ENCODE measurements at places on chromosomes 16 and 17.
A peak's percentile ranks its signal among the peaks of the same experiment; 100 is the strongest.

GRCh38 chr16:24906199-24906808 lies 60.5 kb downstream of the SLC5A11 start:
- DNase-seq, result no peak

GRCh38 chr16:28208824-28209223 lies 2.9 kb downstream of the XPO6 start:
- no peak for DNase-seq

- no peak for DNase-seq
Observed at GRCh38 chr16:10880594-10881452, 3.8 kb downstream of the CIITA start.

GRCh38 chr17:74502861-74503260 lies 28.4 kb downstream of the CD300LB start:
- no peak for DNase-seq

GRCh38 chr16:55392701-55393100 lies 68.7 kb downstream of the IRX6 start:
- no peak for DNase-seq

DNA sequence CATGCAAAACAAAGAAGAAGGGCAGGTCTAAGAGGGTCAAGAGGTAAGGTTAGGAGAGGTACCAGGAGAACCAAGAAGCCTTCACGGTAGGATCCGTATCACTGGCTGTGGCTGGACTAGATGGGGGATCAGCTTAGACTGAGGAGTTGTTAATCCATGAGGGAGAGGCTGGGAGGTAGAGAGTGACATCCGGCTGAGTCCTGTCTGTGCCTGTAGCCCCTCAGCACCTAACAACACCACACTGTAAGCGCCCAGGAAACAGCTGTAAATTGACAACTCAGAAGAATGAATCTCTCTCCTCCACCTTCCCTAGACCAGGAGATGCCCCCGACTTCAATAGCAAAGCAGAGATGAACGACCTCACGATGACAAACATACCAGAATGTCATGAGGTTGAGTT lies 199.4 kb upstream of the RPL38 start:
- DNase-seq, result no peak

- no peak for DNase-seq
Observed at GRCh38 chr17:652314-652713, 62.3 kb downstream of the VPS53 start.

GRCh38 chr16:88339930-88340754 lies 42.6 kb upstream of the ZNF469 start:
- no peak for DNase-seq

DNA sequence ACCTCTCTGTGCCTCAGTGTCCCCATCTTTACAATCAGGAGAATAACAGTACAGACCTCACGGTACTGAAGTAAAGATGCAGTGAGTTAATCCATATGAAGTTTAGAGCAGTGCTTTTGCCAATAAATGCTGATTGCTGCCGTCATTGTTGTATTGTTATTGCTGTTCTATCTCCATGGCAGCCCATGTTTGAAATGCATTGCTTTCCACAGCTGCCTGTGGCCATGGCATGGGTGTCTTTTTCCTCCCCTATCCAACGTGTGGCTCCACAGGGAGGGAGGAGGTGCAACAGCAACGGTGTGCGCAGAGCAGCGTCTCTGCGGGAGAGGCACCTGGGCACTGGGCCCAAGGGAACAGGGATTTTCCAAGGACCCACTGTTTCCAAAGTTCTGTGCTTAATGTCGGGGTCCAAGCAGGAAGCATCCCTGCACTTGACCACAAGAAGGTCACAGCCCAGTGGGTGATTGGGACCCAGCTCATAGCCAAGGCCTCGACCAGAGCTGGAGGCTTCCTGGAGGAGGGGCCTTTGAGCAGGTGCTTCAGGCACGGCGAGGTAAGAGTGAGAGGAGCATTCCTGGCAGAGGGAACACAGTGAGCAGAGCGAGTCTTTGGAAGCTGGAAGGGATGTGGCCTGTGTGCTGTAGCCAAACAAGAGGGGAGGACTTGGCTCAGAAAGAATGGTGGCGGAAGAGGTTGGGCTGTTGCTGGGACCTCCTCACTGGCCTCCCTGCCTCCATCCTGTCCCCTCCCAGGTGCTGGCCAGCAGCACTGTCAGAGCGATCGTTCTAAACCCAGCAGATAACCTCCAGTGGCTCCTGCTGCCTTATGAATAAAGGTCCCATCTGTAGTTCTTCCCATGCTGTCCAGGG lies 3.9 kb downstream of the RAI1 start:
- DNase-seq, result no peak

- no peak for DNase-seq
Observed at GRCh38 chr17:38510421-38511149, 82.3 kb downstream of the ARHGAP23 start.

GRCh38 chr17:42573095-42573494 lies 4.4 kb downstream of the PSMC3IP start:
- no peak for DNase-seq

DNA sequence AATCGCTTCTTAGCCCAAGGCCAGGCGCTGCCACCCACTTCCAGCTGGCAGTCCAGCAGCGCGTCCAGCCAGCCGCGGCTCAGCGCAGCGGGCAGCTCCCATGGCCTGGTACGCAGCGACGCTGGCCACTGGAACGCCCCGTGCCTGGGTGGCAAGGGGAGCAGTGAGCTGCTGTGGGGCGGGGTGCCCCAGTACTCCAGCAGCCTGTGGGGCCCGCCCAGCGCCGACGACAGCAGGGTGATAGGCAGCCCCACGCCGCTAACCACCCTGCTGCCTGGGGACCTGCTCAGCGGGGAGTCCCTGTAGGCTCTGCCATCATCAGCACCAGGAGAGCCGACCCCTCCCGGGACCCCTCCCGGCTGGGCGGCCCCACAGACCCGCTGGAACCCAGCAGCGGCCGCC lies 24.0 kb downstream of the TMC6 start:
- no peak for DNase-seq

GRCh38 chr16:85424260-85425073 lies 188.7 kb upstream of the GSE1 start:
- no peak for DNase-seq

- DNase-seq, result peak; percentile 65
Observed at GRCh38 chr17:16027708-16028584, 28.3 kb downstream of the TTC19 start.

GRCh38 chr17:80213643-80213975 lies 6.5 kb downstream of the SGSH start:
- DNase-seq, result no peak

GRCh38 chr17:6232732-6233101 lies 162.5 kb downstream of the WSCD1 start:
- DNase-seq, result no peak

- DNase-seq, result no peak
Observed at GRCh38 chr17:2435181-2435741, 34.4 kb upstream of the MNT start.

DNA sequence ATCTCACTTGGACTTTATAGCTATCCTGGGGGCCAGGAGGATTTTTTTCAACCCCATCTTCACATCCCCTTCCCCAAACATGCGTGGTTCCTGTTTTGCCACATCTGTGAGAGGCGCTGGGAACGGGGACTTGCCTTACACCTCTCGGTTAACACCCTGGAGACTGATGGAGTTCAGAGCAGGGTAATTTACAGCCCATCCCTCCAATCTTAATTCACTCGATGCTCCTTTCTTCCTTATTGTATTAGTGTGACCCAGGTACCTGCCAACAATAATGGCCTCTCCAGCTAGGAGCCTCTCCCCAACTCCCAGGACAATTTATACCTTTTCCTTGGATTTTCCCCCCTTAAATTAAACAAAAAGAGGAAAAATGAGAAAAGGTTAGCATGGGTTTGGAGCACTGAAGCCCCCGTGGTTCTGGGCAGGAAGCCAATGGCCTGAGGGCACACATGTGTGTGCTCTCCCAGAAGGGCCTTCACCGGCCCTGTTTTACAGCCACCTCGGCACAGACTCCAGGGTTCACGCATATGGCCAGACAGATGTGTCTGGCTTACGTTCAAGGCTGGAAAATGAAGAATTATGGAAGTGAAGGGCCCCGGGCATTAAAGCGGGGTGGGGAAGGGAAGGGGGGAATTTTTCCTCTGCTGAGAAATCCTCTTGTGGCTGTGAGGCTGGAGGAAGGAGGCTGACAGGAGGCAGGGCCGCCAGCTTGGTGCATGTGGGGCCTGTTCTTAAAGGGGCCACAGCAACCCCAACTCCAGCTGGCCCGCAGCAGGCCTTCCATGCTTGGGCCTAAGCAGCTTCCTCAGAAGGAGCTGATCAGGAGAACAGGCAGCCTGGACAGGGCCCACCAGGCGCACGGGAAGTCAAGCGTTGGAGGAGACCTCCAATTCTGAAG lies 21.4 kb downstream of the HIC1 start:
- no peak for DNase-seq

DNA sequence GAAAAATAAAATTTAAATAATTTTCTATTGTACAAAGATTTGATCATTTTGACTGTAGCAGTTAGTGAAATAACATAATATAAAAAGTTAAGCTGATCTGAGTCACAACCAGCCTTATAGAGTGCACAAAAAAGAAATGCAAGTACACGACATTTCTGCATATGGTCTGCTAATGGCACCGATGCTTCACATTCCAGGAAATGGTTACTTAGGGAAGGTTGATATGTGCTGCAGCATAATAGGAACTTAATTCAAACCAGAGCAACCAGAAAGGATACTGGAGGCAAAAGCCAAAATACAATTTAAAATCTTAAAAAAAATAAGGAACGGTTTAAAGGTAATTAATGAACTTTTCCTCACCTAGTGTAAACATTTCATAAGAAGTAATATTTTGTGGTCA lies 10.0 kb upstream of the CFDP1 start:
- peak; percentile 44 for DNase-seq

- no peak for DNase-seq
Observed at GRCh38 chr17:8900626-8901585, 33.4 kb upstream of the PIK3R6 start.

DNA sequence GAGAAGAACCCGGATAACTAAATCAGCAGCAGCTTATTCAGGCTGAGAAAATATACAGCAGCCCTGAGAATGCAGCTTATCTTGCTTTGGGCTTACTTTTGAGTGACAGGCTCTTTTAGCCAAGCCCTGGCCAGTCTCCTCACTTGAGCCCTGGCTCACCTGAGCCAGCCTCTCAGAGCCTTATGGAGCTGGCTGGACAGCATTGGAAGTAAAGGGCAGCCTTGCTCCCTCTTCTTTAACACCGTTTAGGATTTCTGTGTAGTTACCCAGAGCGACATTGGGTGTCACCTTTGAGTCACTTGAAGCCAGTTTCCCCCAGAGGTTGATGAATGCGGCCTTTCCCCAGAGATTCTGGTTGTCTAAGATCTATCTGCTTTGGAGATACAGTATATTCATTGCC lies 7.7 kb upstream of the NPIPB2 start:
- DNase-seq, result no peak

DNA sequence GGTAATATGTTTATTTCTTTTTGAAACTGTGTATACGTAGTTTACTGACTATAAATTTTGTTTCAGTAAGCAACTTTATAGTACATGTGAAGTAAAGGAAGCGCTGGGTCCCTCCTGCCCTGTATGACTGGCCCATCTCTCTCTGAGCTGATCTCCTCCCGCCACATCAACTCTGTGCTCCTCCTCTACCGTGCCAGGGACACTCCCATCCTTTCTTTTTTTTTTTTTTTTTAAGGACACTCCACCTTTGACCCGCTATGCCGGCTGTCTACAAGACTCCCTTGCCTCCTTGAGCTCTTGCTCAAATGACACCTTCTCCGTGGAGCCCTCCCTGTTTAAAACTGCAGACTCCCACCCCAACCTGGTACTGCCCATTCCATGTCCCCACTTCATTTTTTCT lies 35.5 kb downstream of the ERN1 start:
- no peak for DNase-seq

GRCh38 chr16:80802138-80802537 lies 2.3 kb downstream of the CDYL2 start:
- DNase-seq, result no peak

GRCh38 chr16:54123766-54124165 lies 162.8 kb downstream of the IRX3 start:
- DNase-seq, result no peak

DNA sequence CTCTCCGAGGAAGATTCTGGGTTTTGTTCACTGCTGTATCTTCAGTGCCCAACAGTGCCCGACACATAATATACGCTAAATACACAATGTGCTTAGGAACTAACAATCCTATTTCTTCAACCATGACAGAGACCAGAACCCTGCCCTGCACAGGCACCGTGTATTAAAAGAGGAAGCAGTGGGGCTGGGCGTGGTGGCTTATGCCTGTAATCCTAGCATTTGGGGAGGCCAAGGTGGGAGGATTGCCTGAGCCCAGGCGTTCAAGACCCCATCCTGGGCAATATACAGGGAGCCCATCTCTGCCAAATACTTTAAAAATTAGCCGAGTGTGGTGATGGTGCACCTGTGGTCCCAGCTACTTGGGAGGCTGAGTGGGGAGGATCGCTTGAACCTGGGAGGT lies 19.3 kb downstream of the ARL2BP start:
- DNase-seq, result no peak

DNA sequence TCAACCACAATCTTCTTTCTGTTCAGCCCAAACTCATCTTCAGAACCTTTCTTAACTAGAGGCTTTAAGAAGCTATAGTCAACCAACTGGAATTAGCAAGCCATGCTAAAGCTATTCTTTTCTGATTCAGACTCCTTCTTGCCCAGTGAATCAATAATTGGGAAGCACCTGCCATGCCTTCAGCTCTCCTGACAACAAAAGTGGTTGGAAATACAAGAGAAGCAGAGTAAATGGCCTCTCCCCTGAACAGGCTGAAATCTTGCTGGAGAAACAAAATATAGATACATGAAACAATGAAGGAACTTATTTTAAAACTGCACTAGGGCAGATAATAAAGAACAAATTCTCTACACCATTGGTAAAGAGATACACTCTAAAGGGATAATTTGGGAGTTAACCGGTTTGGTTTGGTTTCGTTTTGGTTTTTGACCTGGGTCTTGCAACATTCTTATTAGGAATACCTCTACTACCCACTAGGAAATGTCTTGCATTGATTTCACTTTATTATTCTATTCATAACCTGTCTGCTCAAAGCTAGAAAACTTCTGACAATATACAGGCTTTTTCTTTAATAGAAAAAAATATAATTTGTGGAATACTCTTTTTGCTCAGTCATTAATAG lies 173.6 kb upstream of the DYNLRB2 start:
- DNase-seq, result no peak

DNA sequence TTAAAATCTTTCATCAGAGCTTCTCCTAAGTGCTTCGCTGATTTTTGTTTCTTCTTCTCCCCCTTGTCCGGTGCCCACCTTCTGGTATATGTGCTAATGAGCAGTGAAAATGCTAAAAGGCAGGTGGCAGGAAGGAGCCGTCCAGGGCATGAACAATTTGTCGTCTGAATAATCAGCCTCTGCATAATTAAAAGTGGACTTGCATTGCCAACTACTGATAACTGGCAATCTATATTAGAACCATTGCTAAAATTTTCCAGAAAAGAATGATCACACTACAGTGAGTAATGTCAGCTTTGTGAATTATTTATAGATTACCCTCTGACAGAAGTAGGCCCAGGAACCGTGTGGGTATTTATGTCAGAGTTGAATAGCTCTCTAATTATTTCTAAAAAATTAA lies 28.1 kb downstream of the SERPINF1 start:
- DNase-seq, result no peak

- no peak for DNase-seq
Observed at GRCh38 chr16:69833357-69834282, 71.5 kb downstream of the WWP2 start.
